ENCODE measurements at places on chromosomes 3 and 15. TPM values are rescaled to one million over a fixed set of nuclear protein-coding genes. Genes with fewer than 3 reads are reported as not detected.

The BCL2A1 gene
- 4.5 TPM for total RNA-seq

GRCh38 chr15:23565395-23566070 is at the start of gene MKRN3:
Gene MKRN3 (plus strand): TSS chr15:23565674. CDS start chr15:23565783, 109 bp downstream.
- DNase-seq: peak; percentile 7

GRCh38 chr15:60155661-60156060 is 151.6 kb downstream of the FOXB1 start:
- peak; percentile 16 for DNase-seq

GRCh38 chr3:86934851-86935250 is 56.1 kb downstream of the VGLL3 start:
- no peak for DNase-seq

GRCh38 chr15:91488452-91488851 is 365.1 kb upstream of the SLCO3A1 start:
- DNase-seq: peak; percentile 13
